ENCODE measurements at places on chromosomes 7 and 10. TPM values are rescaled to one million over a fixed set of nuclear protein-coding genes. Genes with fewer than 3 reads are reported as not detected.

- peak; percentile 27 for DNase-seq
- no peaks in the 10 kb centered on the region for H3K27me3 ChIP-seq
- no peaks in the 10 kb centered on the region for H3K36me3 ChIP-seq
- no peak overlapping the region for H3K27ac ChIP-seq
These were observed 112.3 kb downstream of the CFTR start for GRCh38 chr7:117592011-117592635.

GRCh38 chr10:16686054-16686902, 130.9 kb downstream of the RSU1 start:
- no peaks in the 10 kb centered on the region for H3K36me3 ChIP-seq
- H3K27me3 ChIP-seq = no peaks in the 10 kb centered on the region
- no peak for DNase-seq
- H3K27ac ChIP-seq = no peak overlapping the region
- no peak overlapping the region for H3K4me3 ChIP-seq
- no peaks in the 10 kb centered on the region for H3K4me1 ChIP-seq

DNA sequence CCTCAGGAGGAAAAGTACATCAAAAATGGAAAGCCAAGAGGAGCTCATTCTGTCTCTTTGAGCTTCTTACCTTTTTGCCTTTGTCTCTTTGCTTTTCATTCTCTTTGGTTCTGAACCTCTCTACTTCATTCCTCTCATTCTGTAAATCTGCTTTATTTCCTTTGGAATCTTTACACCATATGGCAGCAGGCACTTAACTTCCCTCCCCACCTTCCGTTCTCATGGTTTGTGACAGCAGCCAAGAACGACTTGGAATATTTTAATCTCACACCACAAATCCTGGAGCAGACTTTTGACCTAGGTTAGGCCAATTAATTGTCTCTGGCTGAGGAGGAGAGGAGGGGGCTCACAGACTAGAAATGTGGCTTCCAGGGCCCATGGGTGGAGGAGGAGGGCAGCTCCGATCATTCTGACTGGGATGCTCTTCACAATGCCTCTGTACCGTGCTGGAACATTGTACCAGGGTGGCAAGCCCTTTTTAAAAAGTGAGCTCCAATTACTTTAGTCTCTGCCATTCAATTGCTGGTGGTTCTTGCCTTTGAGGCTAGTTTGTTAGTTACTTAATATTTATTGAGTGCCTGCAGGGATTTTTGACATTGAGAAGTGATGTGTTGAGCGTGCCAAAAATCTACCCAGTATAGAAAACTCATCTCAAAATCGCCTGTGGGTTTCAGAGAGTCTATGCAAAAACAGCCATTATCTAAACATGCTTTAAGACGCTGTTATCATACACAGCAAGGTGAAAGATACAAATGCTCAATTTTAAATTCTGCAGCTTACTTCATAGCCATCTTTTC, 386.6 kb downstream of the DPP6 start:
- no peaks in the 10 kb centered on the region for H3K27me3 ChIP-seq
- 0 out of 2 replicates have a peak, but pooled peaks cover 3% of the 10 kb centered on the region for H3K36me3 ChIP-seq
- H3K4me3 ChIP-seq = no peak overlapping the region

GRCh38 chr10:1483246-1483645, 254.1 kb downstream of the ADARB2 start:
- H3K4me1 ChIP-seq = peaks cover 15% of the 10 kb centered on the region
- no peak overlapping the region for H3K4me3 ChIP-seq
- DNase-seq = no peak
- H3K27ac ChIP-seq = no peak overlapping the region
- H3K27me3 ChIP-seq = no peaks in the 10 kb centered on the region
- H3K36me3 ChIP-seq = no peaks in the 10 kb centered on the region

DNA sequence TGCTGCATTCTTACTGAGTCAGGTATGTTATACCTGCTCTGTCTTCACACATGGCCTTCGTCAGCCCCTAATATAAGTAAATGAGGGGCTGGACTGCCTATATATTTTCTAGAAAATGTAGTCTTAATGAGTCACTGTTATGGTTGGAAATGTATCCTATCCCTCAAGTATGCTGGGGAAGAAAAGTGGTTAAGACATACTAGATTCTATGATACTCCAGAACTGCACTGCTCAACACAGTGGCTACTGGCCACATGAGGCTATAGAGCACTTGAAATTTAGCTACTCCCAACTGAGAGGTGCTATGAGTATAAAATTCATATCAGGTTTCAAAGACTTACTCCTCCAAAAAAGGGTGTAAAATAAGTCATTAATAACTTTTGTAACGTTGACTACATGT, 104.3 kb upstream of the STEAP1B start:
- no peak for DNase-seq
- no peak overlapping the region for H3K4me3 ChIP-seq
- H3K27ac ChIP-seq = no peak overlapping the region
- no peaks in the 10 kb centered on the region for H3K27me3 ChIP-seq
- H3K4me1 ChIP-seq = peaks cover 10% of the 10 kb centered on the region

EBF3 gene
- 0.23 TPM for total RNA-seq

NPC1L1 gene
- not detected for total RNA-seq
